ENCODE measurements at places on chromosomes 2 and 18.

DNA sequence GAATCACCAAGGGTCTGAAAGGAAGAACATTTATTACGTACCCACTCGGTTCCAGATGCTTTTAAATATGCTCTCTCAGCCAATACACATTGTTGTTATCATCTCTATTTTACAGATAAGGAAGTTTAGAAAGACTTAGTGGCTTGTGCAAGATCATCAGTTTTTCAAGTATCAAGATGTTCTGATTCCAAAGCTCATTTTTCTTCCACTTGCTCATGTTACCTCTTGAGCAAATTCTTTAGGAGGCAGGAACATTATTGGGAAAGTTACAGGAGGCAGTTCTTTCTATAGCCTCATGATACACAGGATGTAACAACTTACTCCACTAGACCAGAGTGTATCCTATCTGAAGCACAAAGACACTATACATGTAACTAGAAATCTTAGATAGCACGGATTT lies 65.0 kb upstream of the MMADHC start:
- no peak for DNase-seq

DNA sequence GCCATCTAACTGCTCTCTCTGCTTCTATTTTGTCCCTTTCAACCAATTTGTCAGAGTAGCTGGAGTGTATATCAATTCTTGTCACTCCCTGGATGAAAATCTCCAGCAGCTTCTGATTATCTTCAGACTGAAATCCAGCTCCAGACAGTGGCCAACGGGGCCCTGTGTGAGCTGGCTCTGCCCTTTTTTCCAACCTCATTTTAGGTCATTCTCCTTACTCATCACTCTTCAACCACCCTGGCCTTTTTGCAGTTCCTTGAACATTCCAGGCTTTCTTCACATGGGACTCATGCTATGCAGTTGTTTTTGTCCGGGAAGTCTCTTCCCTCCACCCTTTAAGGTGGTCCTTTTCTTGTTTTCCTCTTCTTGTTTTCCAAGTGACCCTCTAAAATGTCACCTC lies 15.4 kb upstream of the FAP start:
- DNase-seq = no peak

DNA sequence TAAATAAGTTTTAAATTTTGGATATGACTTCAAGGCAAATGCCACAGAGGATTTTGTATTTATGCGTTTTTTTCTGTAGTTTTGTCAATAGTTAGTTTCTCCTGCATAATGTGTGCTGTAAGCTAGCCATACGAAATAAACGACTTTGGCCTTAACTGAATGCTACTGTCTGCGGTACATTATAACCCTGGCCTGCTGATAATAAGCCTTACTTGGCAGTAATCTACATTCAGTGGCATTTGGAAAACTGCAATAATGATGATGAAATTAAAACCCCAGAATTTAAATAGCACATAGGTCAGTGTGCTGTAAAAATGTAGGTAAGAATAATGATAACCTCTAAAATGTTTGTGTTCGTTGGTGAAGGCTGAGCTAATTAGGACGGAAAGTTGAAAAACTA lies 88.8 kb downstream of the LRP1B start:
- no peak for DNase-seq

- peak; percentile 97 for DNase-seq
Observed at GRCh38 chr2:58535182-58535581, 294.1 kb upstream of the FANCL start.
